ENCODE measurements at places on chromosomes 4 and X.

- no peak for DNase-seq
Measured at GRCh38 chrX:41386222-41386990, 52.4 kb downstream of the DDX3X start.

- no peak for DNase-seq
Measured at GRCh38 chr4:124121461-124121971, 591.0 kb downstream of the ANKRD50 start.

DNA sequence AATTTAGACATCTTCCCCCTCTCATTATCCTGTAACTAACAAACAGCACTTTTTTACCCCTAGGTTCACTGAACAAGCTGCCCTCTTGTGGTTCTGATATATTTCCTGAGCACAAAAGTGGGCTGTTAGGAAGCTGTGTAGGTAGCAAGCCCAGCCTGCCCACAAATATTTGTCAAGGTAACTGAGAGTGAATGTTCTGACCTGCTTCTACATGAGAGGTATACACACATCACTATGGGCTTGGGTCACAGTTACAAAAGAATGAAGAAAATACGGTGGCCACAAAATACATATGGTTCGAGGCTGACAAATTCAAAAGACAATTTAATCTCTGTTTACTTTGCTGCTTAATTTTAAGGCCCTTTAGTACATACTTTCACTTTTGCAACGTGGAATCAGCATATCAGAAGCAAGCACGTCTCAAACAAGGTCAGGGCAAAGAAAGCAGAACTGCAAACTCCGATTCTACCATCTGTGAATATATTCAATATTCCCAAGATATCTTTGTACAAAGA is 78.7 kb downstream of the RBM47 start:
- no peak for DNase-seq

DNA sequence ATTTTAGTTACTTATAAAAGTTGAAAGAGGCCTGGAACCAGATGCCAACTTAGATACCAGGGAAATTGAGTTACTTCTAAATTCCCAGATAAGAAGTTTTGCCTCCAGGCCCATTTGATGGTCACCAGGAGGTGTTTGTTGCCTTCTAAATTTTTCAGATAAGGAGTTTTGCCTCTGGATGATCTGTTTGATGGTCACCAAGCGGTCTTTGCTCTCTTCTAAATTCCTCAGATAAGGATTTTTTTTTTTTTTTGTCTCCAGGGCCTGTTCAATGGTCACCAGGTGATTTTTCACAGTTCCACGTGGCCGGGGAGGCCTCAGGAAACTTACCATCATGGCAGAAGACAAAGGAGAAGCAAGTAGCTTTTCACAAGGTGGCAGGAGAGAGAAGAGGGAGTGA is 66.5 kb downstream of the FAM9B start:
- DNase-seq = no peak

GRCh38 chrX:76454456-76454927 is 27.0 kb downstream of the MAGEE1 start:
- no peak for DNase-seq

DNA sequence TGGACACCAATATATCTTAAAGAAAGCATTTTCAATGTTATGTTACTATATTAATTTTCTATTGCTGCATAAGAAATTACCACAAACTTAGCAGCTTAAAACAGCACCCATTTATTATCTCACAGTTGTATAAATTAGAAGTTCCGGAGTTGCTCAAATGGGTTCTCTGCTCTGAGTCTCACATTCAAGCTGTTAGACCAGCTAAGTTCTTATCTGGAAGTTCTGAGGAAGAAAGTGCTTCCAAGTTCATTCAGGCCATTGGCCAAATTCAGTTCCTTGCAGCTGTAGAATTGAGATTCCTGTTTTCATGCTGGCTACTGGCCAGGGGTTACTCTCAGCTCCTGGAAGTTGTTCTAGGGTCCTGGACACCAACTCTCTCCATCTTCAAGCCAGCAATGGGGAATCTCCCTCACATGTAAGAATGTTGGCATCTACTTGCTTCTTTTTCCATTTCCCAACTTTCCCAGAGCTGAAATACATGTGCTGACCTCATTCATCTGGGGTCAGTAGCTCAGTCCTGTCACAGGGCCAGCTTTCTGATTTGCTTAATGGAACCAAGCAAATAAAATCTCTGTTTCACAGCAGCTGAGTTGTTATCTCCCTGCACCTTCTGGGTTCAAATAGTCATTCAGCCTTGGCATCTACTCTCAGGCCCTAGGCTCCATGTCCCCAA is 99.6 kb upstream of the INTU start:
- DNase-seq = no peak

DNA sequence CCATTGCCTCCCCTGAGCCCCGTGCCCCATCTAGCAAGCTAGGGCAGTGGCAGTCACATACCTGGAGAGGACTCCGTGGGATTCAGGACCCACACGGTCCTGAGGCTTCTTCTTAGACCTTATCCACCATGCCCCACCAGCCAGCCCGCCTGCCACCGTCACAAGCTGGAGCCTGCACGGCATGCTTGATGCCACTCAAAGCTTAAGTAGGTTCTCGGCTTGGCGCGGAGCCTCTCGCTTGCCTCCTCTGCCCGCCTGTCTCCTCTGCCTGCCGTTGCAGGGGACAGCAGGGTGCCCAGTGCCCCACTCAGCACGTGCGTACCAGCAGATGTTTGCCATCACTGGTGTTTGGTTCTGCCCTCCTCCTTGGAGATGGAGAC is 14.1 kb downstream of the PSAPL1 start:
- no peak for DNase-seq

Measured in D721Med (cell line).